Ecto neural progenitor cell (in vitro differentiated cells): ENCODE measurements at places on chromosomes 6 and 20.

DNA sequence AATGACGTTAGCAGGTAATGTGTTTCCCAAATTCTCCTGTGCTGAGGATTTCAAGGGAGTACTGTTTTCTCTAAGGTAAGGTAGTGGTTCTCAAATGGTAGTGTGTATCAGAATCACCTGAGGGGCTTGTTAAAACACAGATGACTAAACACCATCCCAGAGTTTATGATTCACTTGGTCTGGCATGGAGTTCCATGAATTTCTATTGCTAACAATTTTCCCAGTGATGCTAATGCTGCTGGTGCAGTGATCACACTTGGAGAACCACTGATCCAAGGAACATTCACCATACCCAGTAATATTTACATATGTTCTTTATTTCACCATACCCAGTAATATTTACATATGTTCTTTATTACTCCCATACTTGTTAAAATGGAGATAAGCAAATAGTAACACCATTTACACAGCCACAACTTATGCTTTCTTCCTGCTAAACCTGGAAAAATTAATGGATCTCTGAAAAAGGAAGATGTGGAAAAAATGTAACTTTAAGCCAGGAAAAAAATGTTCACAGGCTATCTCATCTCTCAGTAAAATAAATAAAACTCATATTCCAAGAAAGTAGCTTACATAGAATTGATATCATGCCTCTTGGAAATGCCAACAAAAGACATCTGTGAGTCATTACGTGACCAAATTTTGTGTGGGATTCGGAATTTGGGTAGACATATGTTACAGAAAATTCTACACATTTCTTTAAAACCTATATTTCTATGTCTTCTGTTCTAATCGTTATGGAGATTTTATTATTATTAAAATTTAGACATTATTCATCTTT lies 129.5 kb downstream of the MMUT start:
- DNase-seq: no peak

GRCh38 chr6:161480421-161481155 lies 206.7 kb upstream of the AGPAT4 start:
- DNase-seq: no peak

DNA sequence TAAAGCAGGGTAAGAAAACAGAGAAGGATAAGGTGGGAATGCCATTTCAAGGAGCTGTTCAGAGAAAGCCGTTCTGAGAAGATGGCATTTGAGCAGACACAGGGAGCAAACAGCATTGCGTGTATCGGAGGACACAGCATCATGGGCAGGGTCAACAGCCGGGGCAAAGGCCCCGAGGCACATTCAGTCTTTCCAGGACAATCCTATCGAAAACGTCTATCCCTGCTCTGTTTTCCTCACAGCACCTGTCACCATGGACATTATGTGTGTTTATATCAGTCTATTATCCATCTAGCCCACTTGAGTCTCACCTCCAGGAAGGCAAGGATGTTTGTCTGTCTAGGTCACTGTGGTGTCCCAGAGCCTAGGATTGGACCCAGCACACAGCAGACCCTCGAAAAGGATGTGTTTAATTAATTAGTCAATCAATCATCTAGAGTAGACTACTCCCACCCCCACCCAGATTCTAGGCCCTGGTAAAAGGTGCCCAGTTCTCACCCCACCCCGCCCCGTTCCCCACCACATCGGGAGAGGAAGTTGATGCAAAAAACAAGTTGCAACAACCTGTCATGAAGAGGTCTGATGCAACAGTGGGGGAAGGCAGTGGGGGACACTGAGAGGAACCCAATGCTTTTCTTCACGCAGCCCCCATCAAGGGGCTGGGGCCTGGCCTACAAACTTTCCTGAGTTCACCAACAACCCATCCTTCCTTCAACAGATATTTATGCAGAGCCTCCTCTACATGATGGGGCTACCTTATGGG lies 66.6 kb downstream of the PREX1 start:
- DNase-seq: no peak

DNA sequence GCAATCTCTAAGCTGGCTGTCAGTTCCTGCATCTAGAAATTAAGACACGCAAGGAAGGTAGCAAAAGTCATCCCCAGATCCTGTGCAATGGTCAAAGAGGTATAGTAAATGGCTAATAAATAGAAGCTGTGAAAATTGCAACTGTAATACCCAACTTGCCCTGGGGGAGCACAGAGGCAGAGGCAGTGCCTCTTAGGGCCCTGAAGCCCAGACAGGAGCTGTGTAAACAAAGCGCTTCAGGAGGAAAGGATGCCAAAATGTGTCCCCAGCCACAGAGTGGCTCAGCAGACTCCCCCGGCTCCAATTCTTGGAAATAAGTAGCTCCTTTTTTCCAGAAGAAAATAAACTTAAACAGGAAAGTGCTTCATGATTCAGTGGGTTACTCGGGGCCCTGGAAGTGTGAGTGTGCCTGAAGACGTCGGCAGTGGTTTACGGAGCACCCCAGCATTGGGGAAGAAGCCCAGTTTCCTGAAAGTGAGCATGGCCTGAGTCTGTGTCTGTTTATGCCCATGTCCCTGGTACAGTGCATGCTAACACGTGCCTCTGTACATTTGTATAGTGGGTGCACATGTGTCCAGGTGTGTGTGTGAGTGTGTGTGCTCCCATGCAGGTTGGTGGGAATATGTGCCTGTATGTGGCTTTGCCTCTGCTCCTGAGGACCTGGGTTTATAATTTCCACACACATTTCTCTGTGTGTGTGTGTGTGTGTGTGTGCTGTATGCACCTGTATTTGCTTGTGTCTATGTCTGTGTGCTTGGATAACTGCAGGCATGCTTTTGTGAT lies 246.7 kb downstream of the MAFB start:
- no peak for DNase-seq

- DNase-seq: no peak
Observed at GRCh38 chr6:87341899-87342298, 2.7 kb upstream of the C6orf163 start.

DNA sequence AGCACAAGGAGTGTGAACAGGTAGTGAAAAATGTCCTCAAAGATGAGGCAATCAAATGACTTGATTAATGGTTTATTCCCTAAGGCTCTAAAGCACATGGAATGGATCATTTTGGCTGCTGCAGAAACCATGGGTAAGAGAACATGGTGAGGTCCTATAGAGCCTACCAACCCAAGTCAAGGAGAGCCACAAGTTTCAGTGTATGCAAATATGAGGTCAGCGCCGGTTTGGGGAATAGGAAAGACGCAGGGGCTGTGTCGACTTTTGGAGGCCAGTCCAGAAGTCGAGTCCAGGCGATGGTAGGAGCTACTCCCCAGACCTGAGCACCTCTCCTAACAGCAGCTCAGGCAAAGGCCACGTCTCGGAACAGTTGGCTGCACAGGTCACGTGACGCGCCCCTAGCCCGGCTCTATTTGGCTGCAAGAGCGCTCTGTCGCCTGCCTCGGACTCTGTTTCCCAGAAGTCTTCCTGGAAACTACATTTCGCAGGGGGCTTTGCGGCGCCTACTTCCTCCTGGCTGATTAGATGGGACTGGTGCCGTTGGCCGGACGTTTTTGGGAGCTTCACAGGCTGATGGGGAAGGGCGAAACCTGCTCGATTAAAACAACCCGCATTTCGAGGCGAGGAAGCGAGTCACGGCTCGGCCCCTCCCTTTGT lies 74.4 kb upstream of the CHD6 start:
- DNase-seq: peak; percentile 91

- no peak for DNase-seq
Observed at GRCh38 chr20:24134284-24134683, 145.7 kb upstream of the GGTLC1 start.

DNA sequence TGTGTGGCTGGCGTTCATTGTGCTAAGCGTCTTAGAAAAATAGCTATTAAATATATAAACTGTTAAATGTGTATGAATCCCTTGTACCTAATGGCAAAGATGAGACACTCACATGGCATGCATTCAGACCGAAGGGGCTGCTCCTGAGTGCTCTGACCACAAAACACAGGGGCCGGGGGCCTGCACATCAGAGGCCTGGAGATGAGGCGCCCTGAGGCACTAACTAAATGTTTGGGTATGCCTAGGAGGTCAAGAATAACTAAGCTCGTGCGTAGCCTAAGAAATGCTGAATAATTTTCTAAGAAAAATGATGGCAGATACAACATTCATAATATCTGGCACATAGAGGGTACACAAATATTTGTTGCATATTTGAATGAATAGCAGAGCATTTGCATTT lies 92.5 kb downstream of the PSMB1 start:
- DNase-seq: no peak

- no peak for DNase-seq
Observed at GRCh38 chr6:132190815-132191175, 210.5 kb downstream of the MOXD1 start.

DNA sequence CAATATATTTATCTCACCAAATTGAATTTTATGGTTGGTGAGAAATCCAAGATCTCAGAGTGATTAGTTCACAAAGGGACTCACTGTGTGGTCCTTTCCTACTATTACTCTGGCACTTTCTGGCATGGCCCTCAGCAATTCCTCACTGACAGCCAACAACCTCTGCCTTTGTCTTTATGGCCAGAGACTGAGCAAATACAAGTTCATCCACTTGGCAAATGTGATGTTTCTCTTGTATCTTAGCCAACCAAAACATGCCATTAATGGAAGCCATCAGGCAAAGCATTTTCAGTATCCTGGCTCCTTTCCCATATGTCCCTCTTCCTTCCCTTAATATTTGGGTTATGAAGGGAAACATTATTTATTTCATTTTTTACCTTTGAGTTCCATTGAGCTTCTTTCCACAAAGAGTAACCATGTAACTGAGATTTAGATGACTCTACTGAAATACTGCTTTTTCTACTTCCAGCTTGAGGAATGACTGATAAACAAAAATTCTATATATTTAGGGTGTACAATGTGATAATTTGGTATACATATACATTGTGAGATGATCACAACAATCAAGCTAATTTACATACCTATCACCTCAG lies 30.8 kb upstream of the SMLR1 start:
- DNase-seq: no peak

- DNase-seq: no peak
Observed at GRCh38 chr6:46220352-46221221, 49.8 kb upstream of the ENPP5 start.

DNA sequence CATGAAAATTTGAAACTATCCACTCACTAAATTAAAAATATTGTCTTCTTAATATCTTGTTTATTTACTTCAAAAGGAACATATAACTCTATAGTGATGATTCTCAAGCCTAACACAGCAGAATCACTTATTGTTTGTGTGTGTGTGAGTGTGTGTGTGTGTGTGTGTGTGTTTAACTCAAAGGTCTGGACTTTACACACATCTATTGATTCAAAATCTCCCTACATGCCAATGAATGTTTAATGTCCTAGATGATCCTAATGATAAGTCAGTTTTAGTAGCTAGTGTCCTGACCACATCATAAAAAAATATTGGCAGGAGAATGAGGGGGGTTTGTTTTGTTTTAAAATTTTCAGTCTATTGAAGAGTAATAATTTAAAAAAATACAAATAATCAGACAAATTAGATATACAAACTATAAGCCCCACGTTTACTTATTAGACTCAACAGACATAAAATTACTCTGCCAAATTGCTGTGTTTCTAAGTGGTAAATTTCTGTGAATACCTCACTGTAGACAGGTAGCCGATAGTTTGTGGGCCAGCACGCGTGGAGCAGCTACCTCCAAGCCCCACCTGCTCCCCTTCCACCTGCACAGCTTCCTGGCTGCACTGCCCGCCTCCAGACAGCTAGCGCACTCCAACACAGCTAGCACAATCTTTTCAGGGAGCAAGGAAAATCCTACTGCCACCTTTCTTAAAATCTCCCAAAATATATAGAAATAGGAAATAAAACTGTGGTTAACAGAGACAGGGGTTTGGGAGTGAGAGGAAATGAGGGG lies 349.6 kb downstream of the PKHD1 start:
- DNase-seq: no peak

GRCh38 chr6:158471339-158471738 lies 88.6 kb upstream of the TMEM181 start:
- no peak for DNase-seq

GRCh38 chr6:39194466-39194865 lies 34.8 kb downstream of the KCNK5 start:
- DNase-seq: no peak

- DNase-seq: no peak
Observed at GRCh38 chr6:92024881-92025280, 1394.5 kb downstream of the EPHA7 start.

DNA sequence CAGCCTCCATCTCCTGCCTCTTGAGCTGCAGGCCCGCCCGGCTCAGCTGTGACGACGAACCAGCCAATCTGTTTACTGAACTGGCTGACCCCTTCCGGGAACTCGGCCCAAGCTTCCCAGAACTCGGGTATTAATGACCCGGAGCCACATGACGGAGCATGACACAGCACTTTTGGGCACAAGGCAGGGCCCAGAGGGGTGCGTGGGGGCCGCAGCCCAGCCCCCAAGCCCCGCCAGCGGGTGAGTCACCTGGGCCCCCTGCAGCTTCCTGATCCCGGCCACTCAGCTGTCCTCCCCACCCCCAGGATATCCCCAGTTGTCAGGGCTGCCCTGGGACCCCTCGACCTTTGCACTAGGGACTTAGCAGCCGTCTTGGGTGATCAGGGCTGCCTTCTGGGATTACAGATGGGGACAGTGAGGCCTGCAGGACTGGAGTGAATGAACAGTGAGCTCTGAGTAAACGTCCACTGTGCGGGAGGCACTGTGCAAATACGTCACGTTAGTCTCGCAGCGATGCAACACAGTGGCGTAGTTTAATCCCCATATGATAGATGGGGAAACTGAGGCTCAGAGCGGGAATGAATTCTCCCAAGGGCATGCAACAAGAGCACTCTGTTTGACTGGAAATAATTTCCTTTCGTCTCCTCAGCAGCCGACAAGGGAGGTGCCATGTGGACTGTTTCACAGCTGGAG lies 102.1 kb downstream of the CEBPB start:
- no peak for DNase-seq

- DNase-seq: no peak
Observed at GRCh38 chr6:67814262-67814661, 820.8 kb upstream of the ADGRB3 start.

DNA sequence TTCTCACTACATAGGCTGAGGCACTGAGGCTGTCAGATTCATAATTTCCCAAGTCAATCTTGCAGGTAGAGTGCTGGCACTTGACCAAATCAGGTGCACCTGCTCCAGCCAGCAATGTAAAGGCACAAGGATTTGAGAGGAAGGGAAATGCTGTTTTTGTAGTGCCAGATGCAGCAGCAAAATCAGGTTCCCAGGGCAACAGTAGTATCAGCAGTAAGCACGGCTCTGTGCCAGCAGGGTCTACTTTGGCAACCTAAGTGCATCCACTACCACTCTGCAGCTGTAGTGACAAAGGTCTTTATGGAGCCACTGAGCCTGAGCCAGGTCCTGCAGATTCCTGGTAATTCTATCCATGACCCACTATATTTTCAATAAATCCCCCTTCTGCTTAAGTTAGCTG lies 329.5 kb downstream of the TPBG start:
- no peak for DNase-seq

DNA sequence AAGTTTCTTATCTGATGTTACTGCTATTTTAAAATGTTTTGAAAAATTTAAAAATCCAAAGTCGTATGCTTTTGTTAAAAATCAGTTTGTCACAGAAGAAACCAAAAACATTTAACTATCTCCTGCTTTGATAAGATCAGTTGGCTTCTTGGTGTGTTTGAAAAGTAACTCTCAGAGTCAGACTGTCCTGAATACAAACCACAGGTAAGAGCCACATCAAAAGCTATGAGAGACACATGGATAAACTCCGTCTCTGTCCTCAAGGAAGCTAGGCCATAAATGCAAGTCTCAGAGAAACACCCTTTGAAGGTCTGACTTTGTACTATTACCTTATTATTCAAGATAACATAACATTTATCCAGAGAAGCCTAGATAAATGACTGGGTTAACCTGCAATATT lies 7.7 kb downstream of the HBS1L start:
- DNase-seq: no peak

- DNase-seq: no peak
Observed at GRCh38 chr20:8589956-8590355, 457.9 kb downstream of the PLCB1 start.
